Fibroblast of villous mesenchyme (primary cell): ENCODE measurements at places on chromosomes 7 and 10.

GRCh38 chr7:26618898-26619297, 245.5 kb downstream of the SKAP2 start:
- DNase-seq, result no peak

- peak; percentile 44 for DNase-seq
Observed at GRCh38 chr7:96508371-96508770, 186.5 kb upstream of the SLC25A13 start.

DNA sequence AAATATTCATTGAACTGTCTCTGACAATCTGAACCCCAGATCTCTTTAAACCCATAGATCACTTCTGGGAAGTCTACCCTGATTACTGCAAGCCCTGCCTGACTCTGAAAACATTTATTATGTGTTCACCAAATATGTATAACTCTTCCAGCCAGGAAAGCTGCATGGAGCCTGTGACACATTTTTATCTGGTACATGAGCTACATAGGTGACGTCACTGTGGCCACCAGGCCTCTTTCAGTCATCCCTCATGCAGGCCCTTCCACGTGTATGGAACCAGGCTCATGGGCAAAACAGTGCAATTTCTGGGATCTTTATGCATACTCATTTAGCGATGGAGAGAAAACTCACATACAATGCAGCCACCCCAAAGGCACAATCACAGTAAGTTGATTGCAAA, 133.9 kb upstream of the NUPR2 start:
- no peak for DNase-seq

GRCh38 chr10:10438335-10439100, 579.2 kb upstream of the CELF2 start:
- no peak for DNase-seq

- no peak for DNase-seq
Observed at GRCh38 chr10:122939133-122939855, 14.7 kb downstream of the C10orf88 start.

- DNase-seq, result no peak
Observed at GRCh38 chr7:14292737-14293136, 303.3 kb upstream of the ETV1 start.

DNA sequence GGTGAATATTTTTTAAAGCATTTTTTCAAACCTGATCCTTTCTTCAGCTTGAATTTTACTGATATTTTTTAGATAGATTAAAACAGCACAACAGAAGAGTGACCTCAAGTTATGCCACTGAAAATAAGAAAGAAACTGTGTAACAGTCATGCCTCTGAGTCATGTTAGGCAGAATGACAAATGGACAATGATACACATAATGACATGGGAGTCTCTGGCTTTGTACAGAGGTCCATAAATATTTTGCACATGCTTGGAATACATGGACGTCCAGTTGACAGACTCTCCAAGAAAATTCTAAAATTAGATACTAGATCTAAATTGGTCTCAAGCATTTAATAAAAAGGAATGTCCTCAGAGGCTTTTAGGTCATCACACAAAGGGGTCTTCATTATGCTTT, 21.9 kb upstream of the SEMA3A start:
- no peak for DNase-seq

GRCh38 chr7:47581804-47582763, at the start of gene TNS3:
TSS of gene TNS3 (minus strand) at chr7:47582111. CDS start at chr7:47439636, 142,475 bp downstream.
- peak; percentile 56 for DNase-seq

GRCh38 chr10:16776896-16777295, 40.3 kb downstream of the RSU1 start:
- no peak for DNase-seq

GRCh38 chr7:121563177-121563576, 167.1 kb upstream of the FAM3C start:
- no peak for DNase-seq

DNA sequence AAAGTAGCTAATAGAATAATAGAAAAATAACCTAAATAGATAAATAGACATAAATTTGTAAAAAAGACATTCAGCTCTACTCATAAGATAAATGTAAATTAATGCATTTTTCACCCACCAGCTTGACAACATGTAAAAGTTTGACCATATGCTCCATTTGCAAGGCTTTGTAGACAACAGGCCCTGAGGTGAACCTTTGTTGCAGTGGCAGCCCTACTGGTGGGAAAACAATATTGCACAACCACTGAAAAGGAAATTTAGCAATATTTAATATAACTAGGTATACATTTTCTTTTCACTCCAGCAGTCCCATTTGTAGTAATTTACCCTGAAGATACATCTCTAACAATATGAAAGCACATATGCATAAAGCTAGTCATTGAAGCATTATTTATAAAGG, 39.0 kb upstream of the ADRA2A start:
- DNase-seq, result no peak

DNA sequence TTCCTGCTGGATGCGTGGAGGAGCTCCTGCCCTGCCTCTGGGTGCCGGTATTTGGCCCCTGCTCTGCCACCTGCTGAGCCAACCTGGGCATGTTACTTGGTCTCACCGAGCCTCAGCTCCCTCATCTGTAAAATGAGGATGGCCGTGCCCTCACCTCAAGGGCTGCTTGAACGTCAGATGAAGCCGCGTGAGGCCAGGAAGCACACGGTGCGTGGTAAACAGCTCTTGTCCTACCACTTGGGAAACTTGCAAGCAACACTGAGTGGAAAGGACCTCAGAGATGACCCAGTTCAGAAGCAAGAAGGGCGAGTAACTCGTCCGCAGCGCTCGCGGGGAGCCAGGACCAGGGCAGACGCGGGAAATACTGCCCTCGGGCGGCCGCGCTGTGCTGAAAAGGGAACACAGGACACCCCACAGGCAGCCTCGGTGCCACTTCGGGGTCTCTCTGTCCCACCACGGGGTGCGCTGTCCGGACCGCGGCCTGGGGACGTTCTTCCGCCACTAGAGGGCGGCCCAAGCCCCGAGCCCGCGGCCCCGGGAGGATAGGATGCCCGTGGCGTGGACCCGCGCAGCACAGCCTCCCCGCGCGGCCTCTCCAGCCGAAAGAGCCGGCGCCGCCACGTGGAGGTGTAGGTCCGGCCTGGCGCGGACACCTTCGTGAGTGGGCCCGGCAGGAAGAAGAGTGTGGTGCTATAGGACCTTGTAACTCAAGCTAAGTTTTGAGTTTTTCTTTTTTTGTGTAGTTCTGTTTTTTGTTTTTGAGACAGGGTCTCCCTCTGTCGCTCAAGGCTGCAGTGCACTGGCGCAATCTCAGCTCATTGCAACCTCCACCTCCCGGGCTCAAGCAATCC, 94.1 kb downstream of the PRKAG2 start:
- peak; percentile 47 for DNase-seq

- DNase-seq, result no peak
Observed at GRCh38 chr7:54249686-54250085, 292.5 kb upstream of the VSTM2A start.

DNA sequence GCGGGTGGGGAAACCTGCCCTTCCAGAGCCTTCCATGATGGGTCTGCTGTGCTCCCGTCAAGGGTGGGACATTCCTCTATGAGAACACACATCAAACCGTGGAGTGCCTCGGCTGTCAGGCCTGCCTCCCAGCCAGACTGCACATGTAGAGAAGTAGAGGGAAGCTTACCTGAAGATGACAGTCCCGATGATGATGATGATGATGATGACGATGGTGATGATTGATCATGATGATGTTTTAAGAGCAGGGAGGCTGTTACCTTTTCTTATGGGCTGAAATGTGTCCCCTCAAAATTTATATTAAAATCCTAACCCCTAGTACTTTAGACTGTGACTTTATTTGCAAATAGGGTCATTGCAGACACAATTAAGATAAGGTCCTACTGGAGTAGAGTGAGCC, 76.1 kb upstream of the ANLN start:
- no peak for DNase-seq

DNA sequence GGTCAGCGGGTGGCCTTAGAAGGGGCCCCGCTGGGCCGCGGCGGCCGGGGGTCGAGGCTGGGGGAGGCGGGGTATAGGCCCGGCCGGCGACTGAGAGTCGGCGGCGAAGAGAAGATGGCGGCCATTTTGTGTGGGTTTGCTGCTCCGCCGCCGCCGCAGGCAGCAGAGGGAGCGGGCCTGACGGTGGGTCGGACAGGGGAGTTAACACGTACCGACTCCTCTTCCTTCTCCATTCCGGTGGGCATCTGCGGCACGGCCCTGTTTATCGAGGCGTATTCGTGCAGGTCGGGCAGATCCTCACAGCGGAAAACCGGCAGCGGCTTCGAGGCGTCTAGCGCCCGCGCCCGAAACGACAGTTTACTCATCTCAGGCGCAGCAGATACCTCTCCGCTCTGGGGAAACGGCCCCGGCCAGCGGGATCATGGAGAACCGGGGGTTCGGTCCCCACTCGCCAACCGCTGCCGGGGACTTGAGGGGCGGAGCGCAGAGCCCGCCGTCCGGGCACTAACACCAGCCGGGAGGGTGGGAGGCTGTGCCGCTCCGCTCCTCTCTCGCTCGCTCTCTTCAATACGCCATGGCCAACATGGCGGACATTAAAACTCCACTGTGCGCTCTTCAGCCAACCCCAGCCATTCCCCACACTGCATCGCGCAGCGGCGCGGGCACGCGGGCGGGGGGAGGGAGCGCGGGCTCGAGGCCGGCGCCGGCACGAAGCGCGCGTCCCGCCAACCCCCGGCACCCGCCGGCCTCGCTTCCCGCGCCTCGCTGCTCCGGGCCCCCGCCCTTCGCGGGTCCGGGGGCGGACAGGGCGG, at the start of gene EPC1:
Gene EPC1, minus strand, starts transcription at position 608 of the 812 bp plus-strand sequence. Its CDS starts 243 bp downstream, at position 365.
- DNase-seq, result peak; percentile 88

DNA sequence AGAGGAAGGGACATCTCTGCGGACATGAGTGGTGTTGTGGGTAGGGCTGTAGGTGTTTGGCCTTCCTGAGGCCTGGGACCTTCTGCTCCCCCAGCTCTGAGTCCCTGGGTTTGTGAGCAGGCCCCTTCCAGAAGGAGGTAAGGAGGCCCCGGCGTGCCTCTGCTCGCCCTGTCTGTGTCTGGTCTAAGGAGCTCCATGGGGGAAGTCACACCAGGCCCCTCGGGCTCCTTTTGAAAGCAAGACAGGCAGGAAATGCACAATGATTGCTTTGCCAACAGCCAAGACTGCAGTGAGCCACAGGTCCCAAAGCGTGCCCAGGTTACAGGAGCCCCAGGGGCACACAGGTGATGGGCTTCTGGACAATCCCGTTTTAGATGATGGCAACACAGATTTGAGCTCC, 89.5 kb downstream of the FAM53B start:
- no peak for DNase-seq

GRCh38 chr7:130290745-130291144, 2.2 kb upstream of the CPA4 start:
- no peak for DNase-seq

DNA sequence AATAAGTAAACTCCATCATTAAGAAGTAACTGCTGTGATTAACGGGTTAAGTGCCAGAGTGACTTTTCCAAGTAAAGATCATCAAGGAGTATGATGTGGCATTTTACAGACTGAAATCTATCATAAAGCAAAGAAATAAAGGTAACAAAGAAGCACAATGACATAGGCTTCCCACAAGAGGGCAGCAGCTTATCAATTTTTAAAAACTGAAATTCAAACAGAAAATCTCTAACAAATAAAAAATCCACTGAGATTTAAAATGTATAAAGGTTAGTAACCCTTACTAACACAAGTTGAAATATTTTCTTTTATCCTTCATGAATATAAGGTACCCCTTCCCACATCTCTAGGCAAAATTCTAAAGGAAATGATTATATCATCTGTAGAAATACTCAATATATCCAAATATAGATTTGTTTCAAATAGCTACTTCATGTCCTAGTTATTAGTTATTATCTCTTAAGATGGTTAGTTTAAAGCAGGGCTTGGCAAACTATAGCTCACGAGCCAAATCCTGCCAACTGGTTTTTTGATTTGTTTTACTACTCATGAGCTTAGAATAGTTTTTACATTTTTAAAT, 29.2 kb downstream of the FAM3C start:
- peak; percentile 65 for DNase-seq

- DNase-seq, result no peak
Observed at GRCh38 chr7:151212626-151213025, 2.3 kb upstream of the H2BK1 start.

- no peak for DNase-seq
Observed at GRCh38 chr7:39526666-39527065, 39.5 kb upstream of the YAE1 start.

DNA sequence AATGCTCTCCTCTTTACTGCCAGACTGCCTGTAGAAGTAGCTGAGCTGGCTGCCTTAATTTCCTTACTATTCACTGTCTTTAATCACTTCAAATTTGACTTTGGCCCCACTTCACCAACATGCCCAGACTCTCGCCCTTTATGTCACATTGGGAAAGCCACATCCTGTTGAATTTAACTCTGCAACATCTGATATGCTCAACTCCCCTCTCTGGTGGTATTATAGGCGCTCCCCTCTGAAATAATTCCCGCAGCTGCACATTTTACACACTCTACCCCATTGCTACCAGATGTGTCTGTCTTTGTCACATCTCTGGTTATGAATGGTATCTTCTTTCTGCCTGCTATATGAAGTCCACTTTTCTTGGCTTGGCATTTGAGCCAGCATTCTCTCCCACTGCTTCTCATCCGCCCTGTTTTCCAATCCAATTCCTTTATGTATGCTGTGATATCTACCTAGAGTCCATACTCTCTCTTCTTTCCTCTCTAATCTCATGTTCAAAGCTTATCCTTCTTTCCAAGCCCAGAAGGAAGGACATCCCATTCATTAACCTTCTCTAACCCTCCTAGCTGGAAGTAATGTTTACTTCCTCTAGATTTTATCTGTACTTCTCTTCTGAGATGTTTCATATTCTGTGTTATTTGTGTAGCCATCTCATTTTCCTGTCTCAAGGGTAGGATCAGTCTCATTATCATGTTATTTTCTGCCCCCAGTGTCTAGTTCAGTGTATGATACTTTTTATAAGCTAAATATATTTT, 134.5 kb downstream of the ST7 start:
- peak; percentile 30 for DNase-seq

DNA sequence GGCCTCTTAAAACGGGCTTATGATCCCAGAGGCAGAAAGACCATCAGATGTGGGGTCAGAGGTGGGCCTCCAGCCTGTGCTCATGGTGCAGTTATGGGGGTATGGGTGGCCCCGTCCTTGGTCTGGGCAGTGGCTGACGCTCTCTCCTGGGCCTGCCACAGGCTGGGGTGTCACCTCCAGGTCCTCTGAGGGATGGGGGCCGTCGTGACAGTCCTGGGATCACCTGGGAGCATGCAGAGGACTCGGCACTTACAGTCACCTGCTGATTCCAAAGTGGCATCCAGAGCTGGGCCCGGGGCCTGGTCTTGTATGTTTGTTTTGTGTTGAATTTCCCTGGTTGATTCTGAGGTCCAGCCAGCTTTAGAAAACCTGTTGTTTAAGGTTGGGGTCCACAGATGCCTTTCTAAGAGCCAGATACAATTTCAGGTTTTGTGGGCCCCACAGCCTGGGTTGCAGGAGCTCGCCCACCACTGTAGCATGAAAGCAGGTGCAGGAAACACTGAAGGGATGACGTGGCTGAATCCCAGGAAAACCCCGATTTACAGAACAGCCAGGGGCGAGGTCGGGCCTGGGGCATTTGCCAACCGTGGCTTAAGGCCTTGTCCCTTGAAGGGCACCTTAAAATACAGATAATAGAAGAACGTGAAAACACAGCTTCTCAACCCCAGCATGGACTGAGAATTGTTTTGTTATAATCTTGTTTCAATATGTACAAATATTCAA, 170.7 kb upstream of the PPP2R2D start:
- no peak for DNase-seq

- no peak for DNase-seq
Observed at GRCh38 chr7:148733496-148733895, 34.8 kb downstream of the CUL1 start.

GRCh38 chr7:44625526-44626471, 19.4 kb downstream of the OGDH start:
- DNase-seq, result no peak

GRCh38 chr10:98340261-98340939, 72.4 kb upstream of the LOXL4 start:
- no peak for DNase-seq
